Right renal pelvis (tissue), 4 donors: ENCODE measurements at places on chromosomes 11 and 22. TPM values are rescaled to one million over a fixed set of nuclear protein-coding genes. Genes with fewer than 3 reads are reported as not detected.

The PAMR1 gene
- polyA plus RNA-seq = 7.2 TPM

GRCh38 chr11:105321696-105322095 is 182.1 kb upstream of the CARD18 start:
- DNase-seq = no peak

The MYO18B gene
- polyA plus RNA-seq = 0.21 TPM

- no peak for DNase-seq
Measured at GRCh38 chr11:65430406-65431217, 8.0 kb downstream of the NEAT1 start.

DNA sequence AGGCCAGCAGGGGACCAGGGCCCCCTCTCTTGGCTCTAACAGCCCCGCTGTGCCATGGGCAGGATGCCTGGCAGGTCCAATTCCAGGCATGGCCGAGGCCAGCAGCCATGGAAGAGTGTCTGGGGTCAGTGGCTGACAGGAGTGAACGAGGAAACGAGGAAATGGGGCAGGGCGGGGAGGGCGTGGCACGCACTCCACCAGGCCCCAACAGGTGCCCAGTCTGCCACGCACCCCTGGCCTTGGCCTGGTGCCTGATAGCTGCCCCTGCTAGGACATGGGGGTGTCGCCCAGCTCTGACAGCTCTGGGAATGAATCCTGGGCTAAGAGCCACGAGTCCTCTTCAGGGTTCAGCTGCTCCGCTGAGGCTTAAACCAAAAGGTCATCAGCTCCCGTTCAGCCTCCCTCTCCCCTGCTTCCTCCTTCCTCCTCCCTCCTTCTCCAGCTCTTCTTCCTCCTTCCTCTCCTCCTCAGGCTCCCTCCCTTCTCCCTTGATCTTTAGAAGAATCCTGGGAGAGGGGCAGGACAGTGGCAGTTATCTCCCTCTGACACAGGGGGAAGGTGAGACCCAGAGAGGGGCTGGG is 11.5 kb upstream of the TBC1D22A start:
- no peak for DNase-seq

The GPHA2 gene
- polyA plus RNA-seq = 1.7 TPM

The GAL3ST3 gene
- polyA plus RNA-seq = 4.8 TPM

DNA sequence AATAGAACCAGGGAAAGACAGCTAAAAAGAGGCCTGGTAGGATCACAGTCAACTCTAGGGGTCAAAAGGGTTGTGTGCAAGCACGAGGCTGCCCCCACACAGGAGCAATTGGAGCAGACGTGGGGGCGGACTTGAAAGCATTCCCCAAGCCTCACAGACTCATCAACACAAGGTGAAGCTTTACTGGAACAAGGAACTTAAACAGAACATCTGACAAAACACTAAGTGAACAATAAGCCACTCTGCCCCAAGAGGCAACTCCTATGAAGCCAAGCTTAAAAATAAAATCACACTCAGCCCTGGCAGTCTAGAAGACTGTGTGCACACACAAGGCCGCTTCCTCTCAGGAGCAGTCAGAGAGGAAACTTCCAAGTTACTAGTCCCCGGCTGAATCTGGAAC is 32.2 kb upstream of the TEAD1 start:
- DNase-seq = no peak

The MS4A8 gene
- not detected for polyA plus RNA-seq

The SHANK2 gene
- 30.8 TPM for polyA plus RNA-seq

- no peak for DNase-seq
Measured at GRCh38 chr11:66032957-66033735, 6.9 kb upstream of the CATSPER1 start.

The CHRDL2 gene
- 0.57 TPM for polyA plus RNA-seq

The ELMOD1 gene
- 0.21 TPM for polyA plus RNA-seq

DNA sequence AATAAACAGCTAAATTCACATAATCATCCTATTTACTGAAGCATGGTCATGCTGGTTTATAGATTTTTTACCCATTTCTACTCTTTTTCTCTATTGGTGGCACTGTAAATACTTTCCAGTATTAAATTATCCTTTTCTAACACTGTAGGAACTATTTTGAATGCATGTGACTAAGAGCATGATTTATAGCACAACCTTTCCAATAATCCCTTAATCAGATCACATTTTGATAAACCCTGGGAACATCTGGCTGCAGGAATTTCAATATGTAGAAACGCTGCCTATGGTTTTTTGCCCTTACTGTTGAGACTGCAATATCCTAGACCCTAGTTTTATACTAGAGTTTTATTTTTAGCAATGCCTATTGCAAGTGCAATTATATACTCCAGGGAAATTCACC is 10.7 kb downstream of the RAG1 start:
- DNase-seq = no peak
